Stimulated activated CD8-positive, alpha-beta memory T cell treated with anti-CD3 and anti-CD28 coated beads, Interleukin-7, amount 100 ng/mL, for 1 hour (primary cell): ENCODE measurements at places on chromosomes 7 and 10.

GRCh38 chr10:58367069-58367468 lies 18.1 kb upstream of the TFAM start:
- no peak for DNase-seq

- DNase-seq = no peak
Measured at GRCh38 chr7:115477193-115477651, 553.3 kb downstream of the TFEC start.

GRCh38 chr7:99380032-99380822 lies 5.7 kb downstream of the ARPC1B start:
- no peak for DNase-seq

DNA sequence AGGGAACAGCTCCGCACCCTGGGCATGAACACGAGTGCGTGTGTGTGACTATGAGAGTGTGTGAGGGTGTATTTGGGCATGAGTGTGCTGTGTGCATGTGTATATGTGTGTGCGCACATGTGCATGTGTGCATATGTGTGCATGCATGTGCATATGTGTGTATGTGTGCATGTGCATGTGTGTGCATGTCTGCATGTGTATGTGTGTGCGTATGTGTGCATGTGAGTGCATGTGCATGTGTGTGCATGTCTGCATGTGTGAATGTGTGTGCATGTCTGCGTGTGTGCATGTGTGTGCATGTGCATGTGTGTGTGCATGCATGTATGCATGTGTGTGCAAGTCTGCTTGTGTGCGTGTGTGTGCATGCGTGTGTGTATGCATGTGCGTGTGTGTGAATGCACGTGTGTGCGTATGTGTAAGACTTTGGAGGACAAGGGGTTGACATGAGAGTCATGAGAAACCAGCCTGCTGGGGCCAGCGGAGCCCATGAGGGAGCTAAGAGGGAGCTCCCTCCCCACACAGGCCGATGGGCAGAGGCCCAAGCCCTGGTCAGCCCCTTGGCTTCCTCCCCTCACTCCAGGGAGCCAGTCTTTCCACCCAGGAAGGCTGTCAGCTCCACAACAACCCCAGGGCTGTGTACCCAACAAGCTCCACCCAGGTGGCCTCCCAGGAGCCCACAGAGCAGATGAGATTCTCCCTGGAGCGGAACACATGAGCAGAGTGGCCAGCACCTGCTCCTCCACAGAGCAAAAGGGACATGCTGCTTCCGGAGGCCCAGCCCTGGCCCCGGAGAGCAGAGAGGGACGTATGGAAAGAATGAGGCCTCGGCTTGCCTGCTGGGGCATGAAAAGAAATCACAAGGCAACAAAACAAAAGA lies 142.5 kb upstream of the PPP2R2D start:
- DNase-seq = no peak

DNA sequence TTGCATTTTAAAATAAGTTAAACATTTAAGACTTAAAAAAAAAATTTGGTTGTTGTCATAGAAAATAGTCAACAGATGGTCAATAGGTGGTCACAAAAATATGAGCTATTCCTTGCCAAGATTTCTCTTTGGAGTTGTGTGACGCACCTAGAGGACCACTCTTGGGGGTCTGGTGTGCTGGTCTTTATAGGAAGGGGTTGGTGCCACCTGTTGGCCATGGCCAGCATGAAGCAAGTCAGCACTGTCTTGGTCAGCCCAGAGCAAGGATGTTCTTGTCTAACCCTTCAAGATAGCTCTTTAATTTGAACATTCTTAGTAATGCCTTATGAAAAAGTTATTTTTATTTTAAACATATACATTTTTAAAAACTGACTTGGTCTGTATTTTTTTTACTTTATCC lies 267.9 kb upstream of the CNTNAP2 start:
- DNase-seq = no peak

GRCh38 chr10:16724509-16724908 lies 92.7 kb downstream of the RSU1 start:
- no peak for DNase-seq
